ENCODE measurements at places on chromosomes 4 and X.

- no peak for DNase-seq
These were observed 41.0 kb downstream of the FNIP2 start for GRCh38 chr4:158809611-158810486.

- no peak for DNase-seq
These were observed 263.9 kb upstream of the CXorf66 start for GRCh38 chrX:140229191-140229590.

- DNase-seq: no peak
These were observed 110.5 kb downstream of the PCDH18 start for GRCh38 chr4:137421796-137422195.

GRCh38 chrX:27674491-27674890, 84.3 kb downstream of the DCAF8L2 start:
- no peak for DNase-seq

- DNase-seq: no peak
These were observed 105.1 kb downstream of the FNIP2 start for GRCh38 chr4:158873795-158874401.

DNA sequence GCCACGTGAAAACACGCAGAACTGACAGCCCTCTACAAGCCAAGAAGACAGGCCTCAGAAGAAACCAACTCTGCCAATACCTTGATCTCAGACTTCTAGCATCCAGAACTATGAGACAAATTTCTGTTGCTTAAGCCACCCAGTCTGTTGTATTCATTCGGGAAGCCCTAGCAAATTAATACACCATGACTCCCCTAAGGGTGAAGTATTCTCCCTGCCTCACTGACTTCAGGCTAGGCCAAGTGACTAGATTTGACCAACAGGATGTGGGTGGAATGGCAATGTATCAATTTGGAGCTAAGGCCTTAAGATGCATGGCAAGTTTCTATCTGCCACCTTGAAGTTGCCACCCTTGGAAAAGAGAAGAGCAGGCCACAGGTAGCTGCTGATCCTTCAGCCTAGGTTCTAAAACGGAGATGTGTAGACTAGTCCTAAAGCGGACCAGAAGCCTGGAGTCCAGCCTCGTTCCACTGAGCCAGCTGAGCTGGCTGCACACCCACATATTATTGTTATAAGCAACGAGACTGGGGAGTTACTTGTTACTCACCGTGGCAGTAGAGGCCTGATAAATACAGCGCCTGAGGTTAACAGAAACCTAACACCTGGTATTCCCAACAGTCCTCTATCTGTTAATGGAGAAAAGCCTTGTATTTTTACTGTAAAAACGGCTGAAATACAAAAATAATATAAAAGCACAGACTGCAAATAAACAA, 16.4 kb downstream of the SCARB2 start:
- DNase-seq: no peak

DNA sequence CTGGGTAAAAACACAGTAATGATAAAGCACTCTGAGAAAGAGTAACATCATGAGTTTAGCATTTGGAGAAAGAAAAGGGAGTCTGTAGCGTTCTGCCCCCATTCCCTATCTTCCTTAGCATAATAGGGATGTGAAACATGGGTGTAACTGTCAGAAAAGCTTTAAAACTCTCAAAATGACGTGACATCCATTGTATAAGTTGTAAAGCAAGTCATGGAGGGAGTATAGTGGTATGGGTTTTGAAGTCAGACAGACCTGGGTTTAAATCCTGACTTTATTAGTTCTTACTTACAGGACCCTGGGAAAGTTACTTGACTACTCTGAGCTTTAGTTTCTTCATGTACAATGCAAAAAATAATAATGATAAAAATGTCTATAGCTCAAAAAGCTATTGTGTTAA, 17.1 kb downstream of the FBXO8 start:
- DNase-seq: no peak

DNA sequence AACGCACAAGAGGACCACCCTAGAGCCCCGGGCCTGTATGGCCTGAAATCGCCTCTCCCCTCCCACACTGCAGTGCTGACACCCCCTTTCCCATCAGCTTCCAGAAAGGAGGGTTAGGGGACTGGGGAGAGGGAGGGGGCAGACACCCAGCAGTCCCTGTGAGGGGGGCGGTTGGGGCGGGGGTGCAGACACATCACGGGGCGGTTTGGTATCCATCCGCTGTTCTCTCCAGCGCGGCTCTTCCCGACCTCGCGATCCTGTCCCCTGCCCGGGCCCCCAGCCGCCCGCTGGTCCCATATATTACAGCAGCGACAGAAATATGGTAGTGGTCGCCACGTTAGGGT, 404 bp upstream of the GPRASP2 start:
- no peak for DNase-seq

DNA sequence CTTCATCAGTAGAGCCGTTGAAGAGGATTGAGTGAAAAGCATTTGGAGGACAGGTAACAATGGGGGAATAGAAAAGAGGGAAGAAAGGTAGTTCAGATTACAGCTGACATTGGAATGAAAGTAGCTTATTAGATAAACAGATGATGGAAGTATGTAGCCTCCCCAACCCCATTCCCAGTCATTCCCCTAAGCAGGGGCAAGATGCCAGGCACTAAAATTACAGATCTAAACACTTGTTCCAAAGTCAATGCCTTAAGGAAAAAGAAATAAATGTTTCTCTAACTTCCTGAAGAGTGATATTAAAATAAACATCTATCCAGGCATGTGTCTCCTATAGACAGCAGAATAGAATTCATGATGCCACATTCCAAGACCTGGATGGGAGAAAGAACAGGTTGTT, 350.8 kb downstream of the PDGFC start:
- no peak for DNase-seq

DNA sequence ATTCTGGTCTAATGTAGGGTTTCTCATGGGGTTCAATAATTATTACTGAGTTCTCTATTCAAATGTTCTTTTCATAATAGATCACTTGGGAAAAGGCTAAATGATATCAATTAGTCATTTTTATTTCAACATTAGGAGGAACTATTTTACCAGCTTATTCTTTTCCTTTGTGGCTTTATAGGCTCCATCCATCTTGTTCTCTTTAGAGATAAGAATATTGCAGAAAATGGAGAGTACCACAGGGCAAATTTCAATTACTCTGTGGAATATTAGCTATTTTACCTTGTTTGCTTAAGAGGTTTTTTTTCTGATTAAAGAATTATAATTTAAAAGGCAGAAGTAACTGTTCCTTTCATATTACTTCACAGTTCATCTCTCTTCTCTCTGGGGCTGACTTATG, 55.8 kb downstream of the MAP9 start:
- no peak for DNase-seq

DNA sequence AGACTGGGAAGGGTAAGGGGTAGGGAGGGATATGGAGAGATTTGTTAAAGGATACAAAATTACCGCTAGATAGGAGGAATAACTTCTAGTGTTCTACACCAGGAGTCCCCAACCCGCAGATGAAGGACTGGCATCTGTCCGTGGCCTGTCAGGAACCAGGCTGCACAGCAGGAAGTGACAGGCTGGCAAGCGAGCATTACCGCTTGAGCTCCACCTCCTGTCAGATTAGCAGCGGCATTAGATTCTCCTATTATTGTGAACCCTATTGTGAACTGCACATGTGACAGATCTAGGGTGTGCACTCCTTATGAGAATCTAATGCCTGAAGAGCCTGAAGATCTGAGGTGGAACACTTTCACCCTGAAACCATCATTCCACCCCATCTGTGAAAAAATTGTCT, 27.9 kb upstream of the BBS7 start:
- DNase-seq: no peak

DNA sequence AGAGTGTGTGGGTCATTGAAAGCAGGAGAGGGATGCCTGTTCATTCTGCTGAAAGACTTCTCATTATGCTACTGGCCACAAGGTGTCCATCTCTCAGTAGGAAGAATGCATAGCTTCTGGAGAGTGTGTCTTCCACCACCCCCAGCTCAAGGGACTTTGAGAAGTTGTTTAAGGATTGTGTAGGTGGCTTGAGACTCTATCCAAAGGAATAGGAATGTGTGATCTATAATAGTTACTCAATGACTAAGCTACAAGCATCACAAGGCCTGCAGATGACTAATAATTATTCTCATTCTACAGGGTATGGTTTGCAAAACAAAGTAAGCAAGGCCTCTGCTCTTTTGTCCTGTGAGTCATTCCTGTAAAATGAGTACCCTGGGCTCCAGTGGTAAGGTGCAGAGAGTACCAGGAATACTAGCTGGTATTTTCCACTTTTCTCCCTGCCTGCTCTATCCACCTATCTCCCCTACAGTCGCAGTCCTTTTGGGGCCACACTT, 279.8 kb upstream of the BOD1L1 start:
- DNase-seq: no peak

DNA sequence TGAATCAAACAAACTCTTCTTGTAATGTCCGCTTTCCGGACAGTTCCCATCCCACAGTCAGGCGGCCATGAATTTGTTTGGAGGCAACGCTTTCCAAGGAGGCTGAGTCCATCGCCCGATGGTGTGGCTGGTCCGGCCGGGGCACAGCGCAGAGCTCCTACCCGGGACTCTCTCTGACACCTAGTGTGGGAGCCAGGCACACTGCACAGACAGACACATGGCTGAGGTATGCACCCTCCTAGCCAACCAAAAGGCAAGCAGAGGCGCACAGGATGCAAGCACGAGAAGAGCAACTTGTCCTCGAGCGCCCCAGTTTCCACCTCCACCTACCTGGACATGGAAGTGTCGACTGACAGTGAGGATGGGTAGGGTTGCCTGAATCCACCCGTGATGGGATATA, 87.5 kb downstream of the LEF1 start:
- no peak for DNase-seq

GRCh38 chrX:119468551-119469312, 488 bp downstream of the SLC25A5 start:
- peak; percentile 95 for DNase-seq

DNA sequence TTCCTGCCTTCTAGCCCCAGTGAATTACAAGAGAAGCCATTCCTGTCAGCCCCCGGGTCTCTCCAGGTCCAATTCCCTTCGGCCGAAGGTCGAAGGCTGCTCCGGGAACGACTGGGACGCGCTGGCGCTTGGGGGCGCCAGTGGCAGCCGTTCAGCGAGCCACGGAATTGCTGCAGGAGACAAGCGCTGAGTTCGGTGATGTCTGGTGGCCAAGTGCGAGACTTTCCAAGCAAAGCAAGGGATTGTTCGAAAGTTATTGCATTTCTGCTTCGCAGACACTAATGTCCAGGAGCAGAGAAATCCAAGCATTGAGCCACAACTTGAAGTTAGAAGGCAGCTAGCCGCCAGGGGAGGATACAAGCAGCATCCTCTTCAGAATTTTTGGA, 1.1 kb upstream of the DKK2 start:
- no peak for DNase-seq

DNA sequence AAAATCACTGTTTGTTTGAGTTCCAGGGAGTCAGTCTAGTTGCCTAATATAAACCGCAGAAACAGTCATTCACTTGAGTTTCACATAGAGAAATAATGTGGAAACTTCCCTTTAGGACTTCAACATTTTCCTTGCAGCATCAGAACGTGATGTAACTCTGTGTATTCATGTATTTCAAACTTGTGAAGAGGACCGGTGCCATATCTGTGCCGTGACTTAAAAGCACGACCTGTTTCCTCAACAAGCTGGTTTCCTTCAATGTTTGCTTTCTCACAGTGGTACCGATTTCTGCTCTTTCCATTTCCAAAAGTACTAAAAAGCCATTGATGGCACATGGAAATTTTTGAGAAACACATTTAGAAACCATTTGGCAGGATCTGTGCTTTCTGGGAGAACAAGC, 166.6 kb upstream of the RAPGEF2 start:
- DNase-seq: no peak

- no peak for DNase-seq
These were observed 587.3 kb downstream of the TMA16 start for GRCh38 chr4:164081801-164082200.

GRCh38 chrX:72477781-72478181, 94.9 kb downstream of the HDAC8 start:
- DNase-seq: no peak

DNA sequence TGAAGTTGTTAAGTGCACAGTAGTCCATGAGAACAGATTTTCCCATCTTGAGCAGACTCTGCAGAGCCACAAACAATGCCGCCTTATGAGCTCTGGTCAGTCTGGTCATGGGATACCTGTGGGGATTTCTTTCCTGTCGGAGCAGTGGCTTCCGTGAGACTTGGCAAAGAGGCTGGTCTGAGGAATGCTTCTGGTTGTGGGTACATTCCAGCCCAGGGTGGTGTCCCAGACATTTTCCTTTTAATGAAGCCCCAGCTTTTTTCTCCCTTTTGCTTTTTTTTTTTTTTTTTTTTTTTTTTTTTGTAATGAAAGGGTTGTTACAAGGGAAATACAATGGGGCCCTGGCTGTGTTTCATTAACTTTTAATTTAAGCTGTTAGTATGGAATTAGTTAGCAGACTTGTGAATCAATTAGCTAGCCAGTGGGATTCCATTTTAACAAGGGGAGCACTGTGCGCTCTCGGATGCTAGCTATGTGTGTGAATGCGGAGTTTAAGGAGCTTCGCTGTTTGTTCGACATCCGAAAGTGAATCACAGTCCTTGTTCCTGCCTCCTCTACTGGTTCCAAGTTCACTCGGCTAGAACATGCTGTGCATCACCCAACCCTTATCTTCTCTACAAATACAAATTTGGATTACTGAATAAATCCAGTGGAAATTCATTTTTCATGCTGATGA, 225.1 kb downstream of the CBR4 start:
- no peak for DNase-seq

DNA sequence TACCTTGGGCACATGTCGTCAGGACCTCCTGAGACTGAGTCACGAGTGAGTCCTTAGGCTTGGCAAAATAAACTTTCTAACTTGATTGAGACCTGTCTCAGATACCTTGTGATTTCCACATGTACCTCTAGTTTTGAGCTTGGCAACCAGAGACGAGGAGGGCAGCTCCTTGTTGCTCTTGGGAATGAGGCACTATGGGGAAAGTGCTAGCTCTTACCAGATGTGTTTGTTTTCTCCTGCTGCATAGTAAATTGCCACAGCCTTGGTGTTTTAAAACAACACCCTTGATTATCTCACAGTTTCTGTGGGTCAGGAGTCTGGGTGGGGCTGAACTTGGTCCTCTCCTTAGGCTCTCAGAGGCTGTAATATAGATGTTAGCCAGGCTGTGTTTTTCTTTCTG, 59.1 kb upstream of the MAML3 start:
- DNase-seq: no peak
